ENCODE measurements at places on chromosomes 16 and 17. TPM values are rescaled to one million over a fixed set of nuclear protein-coding genes. Genes with fewer than 3 reads are reported as not detected.
A peak's percentile ranks its signal among the peaks of the same experiment; 100 is the strongest.

The COX6A2 gene
- total RNA-seq = not detected

The CES5A gene
- not detected for total RNA-seq

DNA sequence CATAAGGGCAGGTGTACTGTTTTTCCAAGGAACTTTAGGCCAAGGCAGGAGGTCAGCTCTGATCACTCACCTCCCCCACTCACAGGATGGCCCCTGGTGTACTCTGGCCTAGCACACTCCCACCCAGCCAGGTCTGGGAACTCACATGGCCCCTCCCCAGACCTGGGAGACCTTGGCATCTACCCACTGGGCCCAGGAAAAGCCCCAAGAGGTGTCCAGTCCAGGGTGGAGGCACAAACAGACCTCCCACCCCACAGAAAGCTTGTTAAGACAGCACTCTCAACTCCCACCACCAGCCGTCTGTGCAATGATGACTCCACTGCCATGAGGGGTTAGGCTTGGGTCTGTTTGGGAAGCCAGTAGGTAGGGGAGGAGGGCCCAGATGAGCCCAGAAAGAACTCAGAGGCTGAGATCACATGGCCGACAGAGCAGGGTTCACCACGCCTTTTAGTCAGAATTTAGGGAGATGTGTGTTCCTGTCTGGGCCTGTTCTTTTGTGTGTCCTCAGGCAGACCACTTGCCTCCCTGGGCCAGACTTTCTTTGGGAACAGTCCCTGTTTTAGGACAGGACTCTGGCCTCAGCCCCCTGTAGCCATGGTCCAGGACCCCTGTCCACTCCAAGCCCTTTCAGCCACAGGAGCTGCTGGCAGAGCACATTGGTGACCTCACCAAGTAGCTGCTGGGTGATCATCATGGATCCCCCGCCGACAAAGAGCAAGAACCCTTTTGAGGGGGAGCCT, 12.1 kb upstream of the CBFB start:
- DNase-seq = no peak

DNA sequence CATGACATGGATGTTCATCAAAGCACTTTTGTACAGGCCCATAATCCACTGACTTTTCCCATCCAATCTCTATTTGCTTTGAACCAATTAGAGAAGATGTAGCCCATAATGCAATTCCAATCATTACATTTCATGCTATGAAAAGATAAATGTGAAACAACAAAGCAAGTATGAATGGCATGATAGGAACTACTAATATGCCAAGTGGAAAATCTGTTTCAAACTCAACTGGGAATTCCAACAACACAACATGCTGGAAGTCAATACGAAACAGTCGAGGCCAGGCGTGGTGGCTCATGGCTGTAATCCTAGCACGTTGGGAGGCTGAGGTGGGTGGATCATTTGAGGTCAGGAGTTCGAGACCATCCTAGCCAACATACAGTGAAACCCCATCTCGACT, 39.6 kb upstream of the TMEM97 start:
- DNase-seq = no peak

- DNase-seq = no peak
Measured at GRCh38 chr16:10922328-10923145, 19.7 kb downstream of the DEXI start.

GRCh38 chr16:49158029-49158642, 123.5 kb downstream of the CBLN1 start:
- peak; percentile 43 for DNase-seq
